M059J (cell line): ENCODE measurements at places on chromosomes 6 and 20. TPM values are rescaled to one million over a fixed set of nuclear protein-coding genes. Genes with fewer than 3 reads are reported as not detected.

- DNase-seq = no peak
Observed at GRCh38 chr20:63831993-63832686, 1.1 kb upstream of the ZBTB46 start.

- DNase-seq = peak; percentile 43
Observed at GRCh38 chr20:62433658-62434497, 6.5 kb upstream of the RBBP8NL start.

The SRMS gene
- total RNA-seq = not detected in 2 replicates

DNA sequence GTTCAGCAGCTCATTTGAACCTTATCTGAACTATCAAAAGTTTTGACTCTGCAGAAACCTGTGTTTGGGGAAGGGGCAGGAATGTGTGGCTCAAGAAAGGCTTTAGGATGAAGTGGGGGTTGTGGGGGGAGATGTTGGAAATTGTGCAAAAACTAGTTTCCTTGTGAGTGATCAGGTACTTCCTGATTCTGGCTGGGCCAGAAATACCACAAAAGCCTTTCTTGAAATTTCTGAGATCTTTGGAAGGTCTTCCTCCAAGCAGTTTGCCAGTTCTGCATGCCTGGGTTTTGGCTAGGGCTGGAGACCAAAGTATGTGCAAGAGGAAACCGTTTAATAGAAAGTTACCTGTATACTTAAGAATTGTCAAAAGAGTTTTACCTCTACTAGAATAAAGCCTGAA is 116.6 kb downstream of the BMP2 start:
- DNase-seq = no peak

DNA sequence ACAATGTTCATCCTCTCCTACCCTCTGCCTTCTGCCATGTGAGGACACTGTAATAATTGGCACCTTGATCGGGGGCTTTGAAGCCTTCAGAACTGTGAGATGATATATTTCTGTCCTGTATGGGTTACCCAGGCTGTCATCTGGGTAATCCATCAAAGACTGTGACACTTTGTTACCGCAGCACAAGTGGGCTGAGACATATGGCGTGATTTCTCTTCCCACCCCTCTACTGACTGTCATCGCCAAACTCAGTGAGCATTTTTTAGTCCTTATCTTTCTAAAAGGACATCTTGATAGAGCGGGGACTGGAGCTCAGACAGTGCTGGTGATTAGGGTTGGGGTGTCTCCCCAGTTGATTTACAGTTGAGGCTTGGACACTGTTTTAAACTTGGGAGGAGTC is 10.4 kb upstream of the PLG start:
- no peak for DNase-seq

DNA sequence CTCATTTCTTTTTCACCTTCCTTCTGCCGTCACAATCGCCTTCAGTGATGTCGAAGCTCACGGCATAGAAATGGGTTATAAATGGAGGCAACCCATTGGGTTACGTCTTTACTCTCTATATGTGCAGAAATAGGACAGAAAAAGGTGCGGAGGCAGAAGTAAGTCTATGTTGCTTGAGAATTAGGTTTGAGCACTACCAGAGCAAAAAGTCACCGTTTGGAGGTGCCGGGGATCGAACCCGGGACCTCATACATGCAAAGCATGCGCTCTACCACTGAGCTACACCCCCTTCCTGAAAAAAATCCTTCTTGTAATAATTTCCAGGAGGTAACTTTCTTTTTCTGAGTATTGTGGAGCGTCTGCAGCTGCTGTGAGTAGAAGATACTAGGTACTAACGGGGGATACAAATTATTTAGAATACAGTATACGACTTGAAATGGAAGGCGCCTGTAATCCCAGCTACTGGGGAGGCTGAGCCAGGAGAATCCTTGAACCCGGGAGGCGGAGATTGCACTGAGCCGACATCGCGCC is 134.2 kb downstream of the TRIM27 start:
- DNase-seq = peak; percentile 86

- no peak for DNase-seq
Observed at GRCh38 chr6:32908897-32909296, 31.9 kb downstream of the HLA-DMB start.

GRCh38 chr6:130692659-130693058 is 134.5 kb upstream of the SMLR1 start:
- no peak for DNase-seq

GRCh38 chr6:26339612-26340011 is 25.4 kb upstream of the BTN3A2 start:
- DNase-seq = no peak

The DEFB126 gene
- not detected in 2 replicates for total RNA-seq

- DNase-seq = peak; percentile 90
Observed at GRCh38 chr6:38233161-38233791, 406.5 kb downstream of the BTBD9 start.

DNA sequence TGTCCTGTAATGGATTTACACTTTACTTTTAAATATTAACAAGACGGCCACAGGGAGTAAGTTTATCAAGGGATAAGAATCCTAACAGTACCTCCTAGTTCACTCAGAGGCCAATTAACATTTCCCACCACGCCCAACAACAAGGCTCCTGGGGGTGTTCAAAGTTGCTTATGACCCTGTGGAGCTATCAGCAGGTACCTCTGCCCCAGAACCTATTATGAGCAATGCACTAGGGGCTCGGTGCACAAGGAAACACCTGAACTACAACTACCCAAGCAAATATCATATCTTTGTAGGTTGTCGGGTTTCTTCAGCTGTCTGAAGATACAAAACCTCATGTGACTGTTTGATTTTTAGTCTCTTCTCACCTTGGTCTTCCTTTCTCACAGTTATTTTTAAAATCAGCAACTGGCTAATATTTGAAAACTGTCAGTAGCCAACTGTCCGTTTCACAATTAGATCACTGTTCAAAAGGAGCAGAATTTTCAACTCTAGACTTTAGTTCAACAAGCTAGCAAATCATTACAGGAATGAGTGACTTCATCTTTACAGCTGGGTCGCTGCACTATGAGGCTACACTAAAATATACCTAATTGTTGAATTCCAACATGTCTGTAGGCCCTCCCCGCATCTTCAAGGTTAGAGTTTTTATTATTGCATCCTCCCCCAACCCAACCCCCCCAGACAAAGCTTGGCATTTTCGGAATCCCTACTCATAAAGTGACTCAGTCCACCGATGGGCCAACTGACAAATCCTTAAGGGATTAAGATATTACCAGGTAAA is 38.1 kb downstream of the B4GALT5 start:
- peak; percentile 75 for DNase-seq

The SLC17A9 gene
- not detected in 2 replicates for total RNA-seq

GRCh38 chr6:7148100-7148822 is 40.5 kb downstream of the RREB1 start:
- peak; percentile 88 for DNase-seq

The KIAA1755 gene
- total RNA-seq = 1.8 and 3.8 TPM in 2 replicates

DNA sequence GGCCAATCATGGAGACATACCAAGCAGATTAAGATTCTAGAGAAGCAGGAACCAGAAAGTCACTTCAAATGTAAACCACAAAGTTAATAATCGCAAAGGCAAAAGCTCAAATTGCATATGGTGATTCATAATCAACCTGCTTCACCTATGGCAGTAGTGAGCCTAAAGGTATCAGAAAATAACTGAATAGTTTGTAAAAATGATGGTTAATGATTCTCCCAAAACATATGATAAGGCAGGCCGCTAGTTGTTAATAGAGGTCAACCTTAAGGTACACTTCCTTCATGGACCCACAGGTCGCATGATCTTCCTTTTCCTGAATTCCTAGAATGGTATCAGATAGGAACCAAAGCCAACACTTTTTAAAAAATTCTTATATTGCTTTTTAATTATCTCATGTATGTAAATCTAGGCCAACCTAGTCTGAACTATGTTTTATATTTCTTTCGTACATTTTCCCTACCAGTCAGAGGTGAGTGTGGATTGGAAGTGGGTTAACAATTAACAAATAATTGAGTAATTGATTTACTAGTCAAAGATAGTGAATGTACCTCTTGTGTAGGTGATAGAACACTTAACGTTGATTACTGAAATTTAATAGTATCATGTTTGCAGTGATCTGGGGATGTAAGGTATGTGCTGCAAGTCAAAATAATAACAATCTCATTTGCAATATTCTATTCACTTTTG is 16.4 kb downstream of the TAAR2 start:
- no peak for DNase-seq

GRCh38 chr6:87982134-87982533 is 65.5 kb upstream of the SPACA1 start:
- no peak for DNase-seq

DNA sequence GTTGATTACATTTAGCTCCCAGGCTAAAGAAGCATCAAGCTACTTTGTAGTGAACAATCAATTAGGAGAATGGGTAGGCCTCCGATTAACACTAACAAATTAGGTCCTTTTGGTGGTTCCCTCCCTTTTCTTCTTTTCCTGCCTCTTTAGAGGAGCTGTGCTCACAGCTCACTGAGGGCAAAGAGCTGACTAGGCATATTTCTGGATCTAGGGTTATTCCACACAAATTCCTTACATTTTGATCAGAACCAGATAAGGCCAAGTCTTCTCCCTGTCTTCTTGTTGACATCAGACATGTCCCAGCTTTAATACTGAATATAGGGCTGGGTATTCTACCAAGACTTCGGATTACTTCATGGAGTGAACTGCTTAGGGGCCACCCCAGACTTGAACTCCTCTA is 119.1 kb downstream of the PKHD1 start:
- no peak for DNase-seq

DNA sequence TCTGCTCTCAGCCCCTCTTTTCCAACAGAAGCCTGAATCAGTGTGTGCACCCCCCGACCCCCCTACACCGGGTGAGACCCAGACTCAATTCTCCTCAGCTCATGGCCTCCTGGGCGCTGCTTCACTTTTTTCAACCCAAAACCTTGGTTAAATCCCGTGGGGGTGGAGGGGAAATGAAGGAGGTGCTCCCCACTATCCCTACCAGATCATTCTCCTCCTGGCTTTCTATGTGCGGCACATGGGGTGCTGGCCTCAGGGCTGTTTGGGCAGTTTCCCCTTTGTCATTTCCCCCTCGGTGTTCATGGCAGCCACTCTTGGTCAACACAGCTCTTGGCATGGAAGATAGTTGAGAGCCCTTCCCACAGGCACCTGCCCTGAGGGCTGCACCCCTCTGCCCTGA is 4.6 kb downstream of the CST4 start:
- no peak for DNase-seq

DNA sequence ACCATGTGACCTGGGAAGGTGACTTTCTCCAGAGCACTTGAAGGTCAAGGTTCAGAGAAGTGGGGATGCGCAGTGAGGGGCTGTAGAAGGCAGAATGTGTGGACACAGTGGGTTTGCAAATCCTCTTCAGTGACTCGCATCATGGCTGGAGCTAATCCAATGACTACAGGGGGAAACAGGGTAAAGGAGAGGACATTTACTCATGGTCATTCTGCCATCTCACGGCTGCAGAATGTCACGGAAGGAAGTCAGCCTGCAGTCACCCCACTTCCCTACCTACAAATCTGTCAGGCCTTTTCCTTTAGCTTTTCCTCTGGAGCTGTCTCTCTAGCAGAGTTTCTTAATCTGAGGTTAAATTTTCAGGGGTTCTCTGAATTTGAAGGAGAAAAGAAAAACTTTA is 337.6 kb downstream of the CDC5L start:
- DNase-seq = peak; percentile 84

The COL12A1 gene
- 147 and 336 TPM in 2 replicates for total RNA-seq

DNA sequence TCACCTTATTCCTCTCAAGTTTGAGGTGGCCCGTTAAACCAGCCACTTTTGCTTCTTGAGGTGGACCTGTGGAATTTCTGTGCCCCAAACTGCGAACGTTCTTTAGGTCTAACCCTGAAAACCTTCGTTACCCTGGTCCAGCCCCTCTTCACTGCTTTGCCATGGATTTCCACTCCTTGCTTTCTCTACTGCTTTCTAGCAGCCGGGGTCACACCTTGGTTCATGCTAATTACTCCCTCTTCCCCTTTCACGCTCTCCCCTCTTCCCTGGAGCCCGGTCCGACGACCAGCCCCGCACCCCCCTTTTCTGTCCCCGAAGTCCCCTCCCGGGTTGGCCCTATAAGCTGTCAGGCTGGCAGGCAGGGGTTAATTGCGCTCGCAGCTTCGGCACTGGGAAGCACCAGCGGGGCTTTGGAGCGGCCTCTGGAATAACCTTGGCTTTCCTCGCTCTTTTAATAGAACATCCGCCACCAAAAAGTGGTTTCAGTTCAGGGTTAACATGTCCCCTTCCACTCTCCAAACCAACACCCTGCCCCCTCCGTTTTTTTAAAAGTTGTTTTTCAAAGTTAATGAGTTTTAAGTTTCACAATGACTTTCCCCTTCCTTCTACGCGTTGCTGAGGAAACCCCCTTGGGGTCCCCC is 1.4 kb upstream of the HIVEP1 start:
- peak; percentile 85 for DNase-seq

The SRC gene
- total RNA-seq = 16.5 and 24.3 TPM in 2 replicates

The HCRTR2 gene
- 0.15 TPM in 1 of 2 replicates, not detected in the other for total RNA-seq

GRCh38 chr20:2858591-2858990 is 14.7 kb upstream of the PTPRA start:
- no peak for DNase-seq

- no peak for DNase-seq
Observed at GRCh38 chr6:169083508-169083874, 170.2 kb downstream of the THBS2 start.

DNA sequence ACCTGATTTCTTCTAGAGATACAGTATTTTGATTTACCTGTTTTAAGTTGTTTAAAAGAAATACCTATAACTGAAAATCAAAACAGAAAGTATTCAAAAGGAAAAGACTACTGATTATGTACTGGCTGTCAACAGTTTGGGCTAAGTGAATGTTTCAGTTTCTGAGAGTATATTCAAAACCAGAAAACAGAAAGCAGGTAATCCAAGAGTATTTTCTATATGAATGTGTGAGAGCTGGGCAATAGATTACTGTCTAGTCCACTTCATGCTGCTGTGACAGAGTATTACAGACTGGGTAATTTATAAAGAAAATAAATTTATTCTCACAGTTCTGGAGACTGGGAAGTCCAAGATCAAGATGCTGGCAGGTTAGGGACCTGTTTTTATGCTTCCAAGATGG is 261.0 kb downstream of the ARHGAP18 start:
- no peak for DNase-seq

- no peak for DNase-seq
Observed at GRCh38 chr6:7933794-7934193, 23.2 kb upstream of the TXNDC5 start.

GRCh38 chr6:130760006-130760405 is 67.2 kb upstream of the SMLR1 start:
- peak; percentile 66 for DNase-seq

- no peak for DNase-seq
Observed at GRCh38 chr20:2227861-2228260, 67.9 kb upstream of the TGM3 start.

- DNase-seq = no peak
Observed at GRCh38 chr20:61803915-61804751, 261.5 kb downstream of the TAF4 start.

The SUMO4 gene
- 0.25 TPM in 1 of 2 replicates, not detected in the other for total RNA-seq

DNA sequence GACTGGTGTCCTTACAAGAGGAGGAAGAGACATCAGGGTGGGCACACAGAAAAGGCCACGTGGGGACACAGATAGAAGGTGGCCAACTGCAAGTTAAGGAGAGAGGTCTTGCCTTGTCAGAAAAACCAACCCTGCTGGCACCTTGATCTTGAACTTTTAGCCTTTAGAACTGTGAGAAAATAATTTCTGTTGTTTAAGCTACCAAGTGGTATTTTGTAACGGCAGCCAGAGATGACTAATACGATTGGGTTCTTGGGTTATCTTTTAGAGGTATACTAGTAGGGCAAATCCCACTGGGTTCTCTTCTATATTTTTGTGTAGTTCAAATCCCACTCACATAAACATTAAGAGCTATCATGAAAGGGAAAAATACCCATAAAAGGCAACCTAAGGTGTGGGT is 31.9 kb upstream of the ZBTB24 start:
- peak; percentile 79 for DNase-seq

GRCh38 chr20:49976542-49976941 is 6.2 kb upstream of the SNAI1 start:
- DNase-seq = peak; percentile 62
